Smooth muscle cell of bladder (primary cell): ENCODE measurements at places on chromosomes 13 and 19. TPM values are rescaled to one million over a fixed set of nuclear protein-coding genes. Genes with fewer than 3 reads are reported as not detected.

The MPND gene
- 5.8 and 7.5 TPM in 2 replicates for total RNA-seq

The CACNG7 gene
- 1.3 and 1.6 TPM in 2 replicates for total RNA-seq

The PDE4A gene
- 2.7 and 3.8 TPM in 2 replicates for total RNA-seq

The VSIG10L gene
- total RNA-seq: 0.14 and 0.28 TPM in 2 replicates

The KDM4B gene
- 10.4 and 17.7 TPM in 2 replicates for total RNA-seq

The B3GLCT gene
- total RNA-seq: 3.7 and 6.2 TPM in 2 replicates

The CYP4F2 gene
- total RNA-seq: not detected in 2 replicates

The DDX49 gene
- total RNA-seq: 56.9 and 80.1 TPM in 2 replicates

The CTXN1 gene
- 0.85 and 1.9 TPM in 2 replicates for total RNA-seq

The NUMBL gene
- total RNA-seq: 12.9 and 19.4 TPM in 2 replicates

The PNMA8A gene
- total RNA-seq: 1.4 and 2.1 TPM in 2 replicates

The ATP4B gene
- total RNA-seq: not detected in 2 replicates

The FFAR2 gene
- not detected in 2 replicates for total RNA-seq

The CLDND2 gene
- total RNA-seq: 0.14 and 0.18 TPM in 2 replicates

The ATP7B gene
- total RNA-seq: 1.1 and 2.3 TPM in 2 replicates

The KISS1R gene
- total RNA-seq: under 0.01 TPM in 1 of 2 replicates, not detected in the other

The PLIN4 gene
- 0.14 and 1.3 TPM in 2 replicates for total RNA-seq

The SOX1 gene
- not detected in 2 replicates for total RNA-seq

The SIGLEC12 gene
- not detected in 2 replicates for total RNA-seq

The PGLYRP2 gene
- not detected in 2 replicates for total RNA-seq

The DCT gene
- under 0.01 and 0.09 TPM in 2 replicates for total RNA-seq

The SLC10A2 gene
- total RNA-seq: not detected in 2 replicates

The SPTBN4 gene
- total RNA-seq: 1.6 and 1.8 TPM in 2 replicates

The VSTM1 gene
- total RNA-seq: not detected in 2 replicates

The ZNF560 gene
- total RNA-seq: 0.37 and 0.57 TPM in 2 replicates

The ELOF1 gene
- total RNA-seq: 29.4 and 41.2 TPM in 2 replicates

The PSG11 gene
- not detected in 2 replicates for total RNA-seq

The SPRY2 gene
- total RNA-seq: 8.5 and 11.3 TPM in 2 replicates

The ZNF112 gene
- 6.8 and 8.6 TPM in 2 replicates for total RNA-seq

The ZNF677 gene
- total RNA-seq: 8.8 and 10.4 TPM in 2 replicates

The RNASEH2A gene
- total RNA-seq: 6.5 and 7.3 TPM in 2 replicates

The NCCRP1 gene
- not detected in 2 replicates for total RNA-seq

The SYT5 gene
- under 0.01 and 0.09 TPM in 2 replicates for total RNA-seq

The UGGT2 gene
- total RNA-seq: 58.9 and 62.4 TPM in 2 replicates

The MAP2K2 gene
- 243 and 270 TPM in 2 replicates for total RNA-seq

The THSD8 gene
- 0.46 TPM in 1 of 2 replicates, not detected in the other for total RNA-seq

The CCDC169 gene
- 2.3 and 4.3 TPM in 2 replicates for total RNA-seq

The SLC8A2 gene
- 0.18 TPM in 1 of 2 replicates, not detected in the other for total RNA-seq

The ZAR1L gene
- total RNA-seq: not detected in 2 replicates

The LRRC8E gene
- 6.0 and 6.3 TPM in 2 replicates for total RNA-seq

The C19orf33 gene
- total RNA-seq: 0.65 and 0.71 TPM in 2 replicates

The KLK15 gene
- total RNA-seq: not detected in 2 replicates

The MYO16 gene
- under 0.01 TPM in 1 of 2 replicates, not detected in the other for total RNA-seq

The SMIM44 gene
- total RNA-seq: not detected in 2 replicates

The ZNF763 gene
- 1.3 and 2.3 TPM in 2 replicates for total RNA-seq

The ZNF534 gene
- total RNA-seq: not detected in 2 replicates

The PCDH17 gene
- total RNA-seq: under 0.01 and 0.09 TPM in 2 replicates

The ZNF66 gene
- 0.37 and 0.71 TPM in 2 replicates for total RNA-seq

The COG3 gene
- total RNA-seq: 29.7 and 31.9 TPM in 2 replicates

The C3 gene
- 8.1 and 24.6 TPM in 2 replicates for total RNA-seq

The ACER1 gene
- not detected in 2 replicates for total RNA-seq

The KLC3 gene
- total RNA-seq: under 0.01 and 0.09 TPM in 2 replicates

The PSG4 gene
- total RNA-seq: not detected in 2 replicates

The KIR2DL4 gene
- total RNA-seq: not detected in 2 replicates

The CD37 gene
- not detected in 2 replicates for total RNA-seq

The CCNA1 gene
- 1.4 and 3.0 TPM in 2 replicates for total RNA-seq

The PLD3 gene
- total RNA-seq: 147 and 199 TPM in 2 replicates

The BRME1 gene
- total RNA-seq: 0.14 and 0.55 TPM in 2 replicates
